ENCODE measurements at places on chromosomes 1 and 21.

DNA sequence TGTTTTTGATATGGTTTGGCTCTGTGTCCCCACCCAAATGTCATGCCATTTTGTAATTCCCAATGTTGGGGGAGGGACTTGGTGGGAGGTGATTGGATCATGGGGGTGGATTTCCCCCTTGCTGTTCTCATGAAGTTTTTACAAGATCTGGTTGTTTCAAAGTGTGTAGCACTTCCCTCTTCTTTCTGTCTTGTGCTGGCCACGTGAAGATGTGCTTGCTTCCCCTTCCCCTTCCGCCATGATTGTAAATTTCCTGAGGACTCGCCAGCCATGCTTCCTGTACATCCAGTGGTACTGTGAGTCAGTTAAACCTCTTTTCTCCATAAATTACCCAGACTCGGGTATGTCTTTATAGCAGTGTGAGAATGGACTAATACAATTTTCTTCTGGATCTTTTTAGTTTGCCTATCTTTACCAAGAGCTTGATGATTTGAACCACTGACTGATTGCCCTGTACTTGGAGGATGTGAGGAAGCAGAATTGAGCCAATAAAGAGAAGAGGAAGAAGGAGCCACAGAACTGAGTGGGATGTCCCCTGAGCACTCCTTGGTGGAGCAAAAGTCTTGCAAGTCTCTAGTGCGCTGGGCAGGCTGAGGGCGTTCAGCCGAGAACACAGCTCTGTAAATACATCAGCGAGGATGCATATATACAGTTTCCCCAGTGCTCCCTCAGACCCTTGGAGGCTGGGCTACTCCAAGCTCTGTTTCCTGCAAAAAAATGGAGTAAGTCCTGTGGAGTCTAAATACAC, 102.6 kb downstream of the CYYR1 start:
- no peak for DNase-seq

DNA sequence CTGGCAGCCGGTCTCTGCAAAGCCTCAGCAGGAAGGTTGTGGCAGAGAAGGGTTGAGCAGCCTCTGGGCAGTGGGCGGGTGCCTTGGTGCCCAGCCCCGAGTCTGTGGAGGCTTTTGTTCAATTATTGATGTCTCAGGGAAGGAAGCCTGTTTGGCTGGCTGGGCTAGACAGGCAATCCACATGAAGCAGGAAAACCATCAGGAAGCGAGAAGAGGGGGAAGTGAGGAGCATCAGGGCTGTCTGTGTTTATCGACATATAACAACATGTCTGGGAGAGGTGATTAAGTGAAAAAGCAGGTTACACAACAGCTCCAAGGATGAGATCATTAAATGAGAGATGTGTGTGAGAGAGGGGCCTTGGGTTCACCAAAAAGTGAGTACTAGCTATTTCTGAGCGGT, 105.4 kb downstream of the UBE2U start:
- DNase-seq = no peak

DNA sequence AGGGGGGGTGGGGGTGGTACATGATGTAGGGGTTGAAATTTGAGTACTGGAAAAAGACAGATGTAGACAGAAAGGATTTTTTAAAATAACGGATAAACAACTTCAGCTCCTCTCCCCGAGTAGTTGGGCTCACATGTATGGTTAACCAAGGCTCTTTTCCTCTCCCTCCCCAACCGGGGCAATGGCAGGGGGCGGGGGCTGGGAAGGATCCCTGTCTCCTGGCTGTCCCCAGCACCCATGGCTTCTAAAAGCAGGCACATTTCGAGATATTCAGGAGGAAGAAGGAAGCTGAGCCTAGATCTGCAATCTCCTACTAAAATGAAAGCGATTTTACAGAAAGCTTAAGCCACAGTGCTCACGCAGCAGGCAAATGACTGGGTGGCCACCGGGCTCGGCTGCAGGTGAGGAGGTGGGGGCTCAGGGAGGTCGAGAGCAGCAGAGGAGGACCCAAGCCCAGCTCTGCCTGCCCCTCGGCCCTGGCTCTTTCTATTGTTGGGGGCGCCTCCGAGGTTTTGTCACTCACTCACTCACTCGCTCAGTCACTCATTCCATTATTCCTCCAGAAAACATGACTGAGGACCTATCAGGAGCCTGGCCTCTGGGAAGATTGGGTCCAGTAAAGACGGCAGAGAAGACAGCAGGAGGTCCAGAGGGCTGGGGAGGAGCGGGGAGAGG, 573.3 kb downstream of the PTPRU start:
- DNase-seq = no peak

DNA sequence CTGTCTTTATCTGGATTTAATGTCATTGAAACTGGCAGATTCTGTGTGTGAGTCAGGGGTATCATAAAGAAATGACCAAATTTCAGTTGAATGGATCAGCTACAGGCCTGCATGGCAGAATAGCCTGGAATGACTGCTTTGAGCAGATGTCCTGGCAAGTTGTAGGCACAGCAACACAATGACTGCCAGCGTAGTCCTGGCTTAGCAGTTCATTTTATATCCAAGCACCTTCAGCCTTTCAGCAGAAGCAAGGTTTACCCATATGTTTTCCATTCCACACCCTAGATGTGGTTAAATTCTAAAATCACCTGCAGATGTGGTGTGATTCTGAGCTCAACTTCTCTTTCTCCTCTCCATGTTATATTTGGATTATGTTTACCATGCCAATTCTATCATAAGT, 22.3 kb upstream of the PTGFR start:
- no peak for DNase-seq

GRCh38 chr1:47963568-47964358, 33.4 kb downstream of the TRABD2B start:
- DNase-seq = no peak
